ENCODE measurements at places on chromosomes 2 and 18.

GRCh38 chr2:8520791-8521344 lies 161.0 kb upstream of the ID2 start:
- ATAC-seq: peak; percentile 75

GRCh38 chr18:54260396-54261072 lies 8.8 kb upstream of the POLI start:
- ATAC-seq: peak; percentile 47

DNA sequence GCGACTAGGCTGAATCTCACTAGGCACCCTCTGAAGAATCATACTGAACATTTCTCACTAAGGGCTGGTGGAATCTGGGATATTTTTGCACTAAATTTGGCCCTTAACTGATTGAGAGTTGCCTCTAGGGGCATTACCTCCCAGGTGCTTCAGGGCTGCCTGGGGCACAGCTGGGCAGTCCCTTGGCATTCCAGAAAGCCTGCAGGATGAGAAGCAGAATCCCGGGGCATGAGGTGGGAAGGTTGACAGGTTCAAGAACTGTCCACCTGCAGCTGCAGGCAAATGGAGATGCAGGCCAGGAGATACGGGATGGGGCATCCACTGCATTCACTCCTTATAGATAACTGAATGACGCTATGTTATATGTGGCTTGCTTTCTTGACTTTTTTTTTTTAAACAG lies 7.4 kb downstream of the RESP18 start:
- ATAC-seq: no peak

- no peak for ATAC-seq
Observed at GRCh38 chr2:132583666-132584360, 86.2 kb downstream of the LYPD1 start.

DNA sequence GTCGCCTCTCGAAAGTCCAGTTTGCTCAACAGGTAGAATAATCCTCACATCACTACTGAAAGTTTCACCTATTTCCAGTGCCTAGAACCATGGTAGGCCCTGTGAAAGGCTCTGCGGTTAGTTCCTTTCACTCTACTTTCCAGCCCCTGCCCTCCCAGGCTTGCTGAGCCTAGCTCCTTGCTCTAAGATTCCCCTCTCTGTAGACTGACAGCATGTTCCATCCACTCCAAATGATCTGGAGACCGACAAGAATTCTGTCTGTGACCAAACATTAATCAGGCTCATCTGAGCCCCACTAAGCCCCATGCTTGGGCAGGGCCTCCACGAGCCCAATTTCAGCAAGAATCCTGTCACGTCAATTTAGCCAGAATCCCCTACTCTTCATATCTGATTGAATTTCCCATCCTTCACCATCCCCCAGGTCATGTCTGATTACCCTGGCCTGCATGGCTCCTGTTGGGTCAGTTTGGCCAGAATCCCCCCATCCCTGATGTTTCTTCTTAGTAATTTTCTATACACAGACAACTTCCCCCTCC lies 307.0 kb downstream of the ALK start:
- ATAC-seq: no peak

GRCh38 chr2:119723186-119723585 lies 36.5 kb upstream of the PTPN4 start:
- ATAC-seq: no peak

DNA sequence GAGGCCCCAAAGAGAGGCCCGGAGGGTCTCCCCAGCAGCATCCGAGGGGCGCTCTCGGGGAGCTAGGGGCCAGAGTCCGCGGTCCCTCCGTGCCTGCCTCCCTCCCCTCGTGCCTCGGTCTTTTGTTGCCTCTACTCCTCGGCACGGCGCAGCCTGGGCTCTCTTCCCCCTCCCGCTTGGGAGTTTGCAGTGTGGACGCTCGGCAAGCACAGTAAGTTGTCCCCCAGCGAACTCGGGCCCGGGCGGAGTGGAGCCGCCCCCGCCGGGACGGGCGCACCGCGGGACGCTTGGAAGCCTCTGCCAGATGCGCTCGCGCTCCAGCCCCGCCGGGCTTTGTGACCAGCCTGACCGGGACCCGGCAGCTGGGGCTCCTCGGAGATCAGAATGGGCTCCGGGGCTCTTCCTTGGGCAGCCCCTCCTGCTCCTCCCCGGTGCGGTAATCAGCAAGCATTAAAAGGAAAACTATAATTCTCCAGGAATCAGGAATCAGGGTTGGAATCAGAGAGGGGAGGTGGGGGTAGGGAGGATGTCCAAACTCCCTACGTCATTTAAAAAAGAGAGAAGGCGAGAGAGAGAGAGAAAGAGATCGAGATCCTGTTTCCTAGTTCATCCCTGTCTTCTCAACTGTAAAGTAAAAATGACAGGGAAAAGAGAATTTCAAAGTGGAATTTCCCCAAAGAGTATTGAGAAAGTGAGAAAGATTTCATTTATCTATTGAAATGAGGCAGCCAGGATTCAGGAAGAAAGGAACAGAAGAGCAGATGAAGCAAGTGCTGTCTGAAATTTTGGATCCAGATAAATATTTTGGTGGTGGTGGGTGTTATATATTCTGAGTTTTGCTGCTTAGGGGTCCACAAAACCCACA lies 786 bp upstream of the TMEM200C start:
- ATAC-seq: no peak

DNA sequence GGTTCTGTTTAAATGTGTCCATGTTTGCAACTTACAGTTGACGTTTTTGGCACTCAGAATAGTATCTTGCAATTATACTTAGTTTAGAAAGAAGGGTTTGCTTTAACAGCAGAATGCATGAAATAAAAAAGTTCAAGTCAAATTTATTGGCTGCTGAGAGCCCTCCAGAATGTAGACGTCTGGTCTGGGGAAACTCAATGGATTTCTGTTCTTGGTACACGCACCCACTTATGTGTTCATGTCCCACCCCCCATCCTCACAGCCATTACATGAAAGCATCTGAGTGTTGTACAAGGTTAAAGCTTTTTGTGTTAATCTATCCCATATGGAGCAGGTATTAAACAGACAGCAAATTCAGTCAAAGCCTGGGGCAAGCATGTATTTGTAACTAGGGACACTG lies 219.5 kb downstream of the SOX11 start:
- ATAC-seq: no peak

- ATAC-seq: no peak
Observed at GRCh38 chr2:80303909-80304837, at the start of gene LRRTM1. TSS of gene LRRTM1 (minus strand) at chr2:80304752. CDS start at chr2:80303819, 933 bp downstream.

DNA sequence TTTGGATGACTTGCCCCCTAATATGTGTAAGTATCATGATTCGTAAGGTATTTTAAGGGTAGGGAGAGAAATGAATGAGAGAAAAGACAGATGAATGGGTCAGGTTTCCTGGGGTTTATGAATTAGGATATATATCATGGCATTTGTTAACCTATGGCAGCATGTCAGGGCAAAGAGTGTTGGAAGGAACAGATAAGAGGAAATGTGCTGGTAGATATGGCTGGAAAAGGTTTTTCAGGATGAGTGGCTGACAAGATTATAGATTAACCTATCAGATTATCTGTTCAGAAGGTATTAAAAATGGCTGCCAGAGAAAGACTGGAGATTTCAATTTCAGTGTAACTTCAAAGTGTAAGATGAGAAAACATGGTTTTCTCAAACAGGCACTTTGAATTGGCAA lies 67.8 kb downstream of the SRBD1 start:
- no peak for ATAC-seq

DNA sequence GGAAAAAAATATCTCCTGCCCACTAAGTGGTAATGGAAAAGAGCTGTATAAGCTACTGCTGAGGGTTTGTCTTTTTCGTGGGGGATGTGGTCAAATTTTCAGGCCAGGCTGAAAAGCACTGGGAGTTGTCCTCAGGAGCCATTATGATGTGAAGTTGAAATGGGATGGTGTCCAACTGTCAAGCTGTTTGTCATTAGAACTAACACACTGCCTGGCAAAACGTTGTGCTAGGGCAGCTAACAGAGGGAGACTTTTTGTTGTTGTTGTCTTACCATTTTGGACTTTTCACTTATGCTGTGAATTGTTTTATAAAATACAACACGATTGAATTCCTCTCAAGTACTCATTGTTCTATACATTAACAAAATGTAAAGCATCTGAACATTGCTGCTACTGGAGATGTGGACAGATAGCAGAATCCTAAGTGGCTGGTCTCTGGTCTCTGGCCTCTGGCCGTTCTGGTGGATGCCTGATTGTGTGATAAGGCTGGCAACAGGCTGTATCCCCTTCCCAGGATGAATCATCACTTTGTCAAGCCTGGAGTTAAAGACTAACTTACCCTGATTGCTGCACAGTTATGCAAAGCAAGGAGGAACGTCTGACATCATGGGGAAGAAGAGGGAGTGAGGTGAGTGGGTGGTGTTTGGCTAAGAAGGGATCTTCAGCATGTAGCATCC lies 2.3 kb downstream of the MYO1B start:
- ATAC-seq: no peak

DNA sequence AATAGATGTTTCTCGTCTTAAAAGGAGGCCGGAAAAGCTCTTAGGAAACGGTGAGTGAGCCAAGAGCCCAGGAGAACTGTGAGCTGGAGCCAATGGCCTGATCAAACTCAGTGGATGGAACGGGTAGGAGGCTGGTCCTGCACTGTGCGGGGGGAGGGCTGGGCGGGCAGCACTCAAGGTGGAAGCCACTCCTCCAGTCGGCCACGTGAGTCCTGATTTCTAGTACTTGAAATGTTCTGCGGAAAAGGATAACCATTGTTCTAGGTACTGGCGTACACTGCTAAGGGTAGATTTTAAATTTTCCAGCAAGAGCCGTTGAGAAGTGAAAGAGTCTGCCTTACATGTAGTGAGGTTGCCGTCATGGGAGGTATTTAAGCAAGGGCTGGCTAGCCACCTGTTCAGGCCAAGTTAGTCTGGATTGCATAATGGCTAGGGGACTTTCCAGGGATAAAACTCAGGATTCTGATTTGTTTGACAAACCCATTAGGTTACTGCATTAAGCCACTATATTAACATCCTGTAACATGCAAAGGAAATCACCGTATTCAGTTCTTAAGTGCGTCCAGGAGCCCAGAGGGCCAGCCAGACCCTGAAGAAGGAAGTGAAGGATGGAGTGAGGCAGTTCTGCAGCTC lies 51.3 kb upstream of the ODC1 start:
- no peak for ATAC-seq

GRCh38 chr2:28393114-28393836 lies 617 bp downstream of the FOSL2 start:
- ATAC-seq: no peak

DNA sequence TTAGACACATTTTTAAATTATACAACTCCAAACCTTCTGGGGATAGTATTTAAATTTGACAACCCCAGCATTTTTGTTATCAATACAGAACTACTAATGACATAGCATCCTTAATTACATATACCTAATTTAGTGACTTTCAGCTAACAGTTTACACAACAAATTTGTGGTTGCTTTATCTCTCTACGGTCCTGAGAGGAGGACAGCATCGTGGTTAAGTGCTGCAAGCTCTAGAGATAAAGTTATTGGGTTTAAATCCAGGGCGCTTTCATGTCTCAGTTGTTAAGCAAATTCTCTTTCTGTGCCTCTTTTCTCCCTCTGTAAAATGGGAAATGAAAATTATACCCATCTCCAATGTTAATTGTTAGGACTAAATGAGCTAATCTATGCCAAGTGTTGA lies 129.3 kb downstream of the METTL4 start:
- ATAC-seq: no peak

DNA sequence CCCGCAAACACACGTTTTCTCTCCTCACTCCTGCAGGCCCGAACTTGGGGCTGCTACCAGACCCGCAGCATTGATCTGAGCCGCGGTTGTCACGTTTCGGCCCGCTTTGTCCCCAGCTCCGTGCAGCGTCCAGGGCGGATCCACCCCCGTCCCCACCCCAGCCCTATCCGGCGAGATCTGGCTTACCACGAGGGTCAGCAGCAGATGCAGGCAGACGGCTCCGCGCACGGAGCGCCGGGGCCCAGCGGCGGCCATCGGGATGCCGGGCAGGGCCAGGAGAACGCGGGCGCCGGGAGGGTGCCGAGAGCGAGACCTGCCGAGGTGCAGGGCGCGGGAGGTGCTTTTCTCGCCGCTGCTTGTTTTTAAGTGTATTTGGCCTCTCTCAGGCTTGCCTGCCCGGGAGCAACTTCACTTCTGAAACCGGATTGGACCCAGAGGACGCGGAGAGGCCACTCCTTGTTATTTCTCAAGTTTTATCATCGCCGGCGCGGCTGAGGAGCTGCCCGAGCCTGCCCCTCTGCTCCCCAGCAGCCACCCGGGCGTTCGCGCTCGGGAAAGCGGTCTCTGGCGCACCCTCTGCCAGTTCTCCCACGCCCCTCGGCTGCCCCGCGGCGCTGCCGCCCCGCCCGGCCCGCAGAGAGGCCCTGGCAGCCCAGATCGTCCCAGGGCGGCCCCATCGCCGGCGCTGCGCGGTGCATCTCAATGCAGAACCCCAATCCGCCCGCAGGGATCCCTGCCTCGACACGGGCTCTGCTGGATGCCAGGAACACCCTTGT lies at the start of gene DSC3:
Gene DSC3 (minus strand): TSS at position 337 of the 776 bp plus-strand sequence. CDS start 82 bp downstream, at position 255.
- no peak for ATAC-seq

DNA sequence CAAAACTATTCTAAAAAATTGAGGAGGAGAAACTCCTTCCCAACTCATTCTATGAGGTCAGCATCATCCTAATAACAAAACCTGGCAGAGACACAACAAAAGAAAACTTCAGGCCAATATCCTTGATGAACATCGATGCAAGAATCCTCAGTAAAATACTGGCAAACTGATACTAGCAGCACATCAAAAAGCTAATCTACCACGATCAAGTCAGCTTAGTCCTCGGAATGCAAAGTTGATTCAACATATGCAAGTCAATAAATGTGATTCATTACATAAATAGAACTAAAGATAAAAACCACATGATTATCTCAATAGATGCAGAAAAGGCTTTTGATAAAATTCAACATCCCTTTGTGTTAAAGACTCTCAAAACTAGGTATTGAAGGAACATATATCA lies 63.1 kb downstream of the EHBP1 start:
- no peak for ATAC-seq

GRCh38 chr2:35873921-35874320 lies 481.7 kb upstream of the CRIM1 start:
- ATAC-seq: no peak

- ATAC-seq: no peak
Observed at GRCh38 chr2:19659024-19659792, 242.6 kb downstream of the TTC32 start.

GRCh38 chr2:10522170-10522448 lies 74.0 kb upstream of the ODC1 start:
- no peak for ATAC-seq

GRCh38 chr2:197147942-197148341 lies 162.6 kb downstream of the ANKRD44 start:
- no peak for ATAC-seq

DNA sequence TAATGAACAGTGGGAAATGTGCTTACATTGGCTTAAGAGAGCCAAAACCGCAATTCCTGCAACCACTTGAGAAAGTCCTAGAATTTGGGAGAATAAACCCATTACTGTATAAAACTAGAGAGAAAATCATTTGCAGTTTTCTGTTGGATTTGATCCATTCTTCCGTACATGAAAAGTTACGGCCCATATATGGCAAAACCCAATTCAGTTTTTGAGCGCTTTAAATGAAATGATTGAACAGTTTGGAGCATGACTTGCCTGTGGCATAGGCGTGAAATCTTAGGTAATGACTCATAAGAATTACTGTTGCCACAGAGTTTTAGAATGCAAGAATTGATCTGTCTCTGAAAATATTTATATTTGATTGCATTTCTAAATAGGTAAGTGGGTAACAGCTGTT lies 52.0 kb downstream of the PHLPP1 start:
- peak; percentile 57 for ATAC-seq

GRCh38 chr2:219453671-219454590 lies 19.3 kb downstream of the SPEG start:
- ATAC-seq: no peak

GRCh38 chr2:240932001-240932723 lies 26.0 kb downstream of the CROCC2 start:
- ATAC-seq: no peak

GRCh38 chr2:109260886-109261700 lies 132.1 kb downstream of the SH3RF3 start:
- ATAC-seq: no peak

- ATAC-seq: no peak
Observed at GRCh38 chr2:237217995-237218616, 132.4 kb downstream of the COPS8 start.

All from activated T-helper 17 cell treated with anti-CD3 and anti-CD28 coated beads, Interleukin-2, amount 50 U/mL, for 72 hours (primary cell).